DND-41 (cell line): ENCODE measurements at places on chromosomes 7 and 10.
A peak's percentile ranks its signal among the peaks of the same experiment; 100 is the strongest.

- no peak for DNase-seq
Measured at GRCh38 chr10:71504570-71504969, 107.8 kb downstream of the CDH23 start.

- no peak for DNase-seq
Measured at GRCh38 chr10:101986624-101986971, 69.4 kb downstream of the ARMH3 start.

DNA sequence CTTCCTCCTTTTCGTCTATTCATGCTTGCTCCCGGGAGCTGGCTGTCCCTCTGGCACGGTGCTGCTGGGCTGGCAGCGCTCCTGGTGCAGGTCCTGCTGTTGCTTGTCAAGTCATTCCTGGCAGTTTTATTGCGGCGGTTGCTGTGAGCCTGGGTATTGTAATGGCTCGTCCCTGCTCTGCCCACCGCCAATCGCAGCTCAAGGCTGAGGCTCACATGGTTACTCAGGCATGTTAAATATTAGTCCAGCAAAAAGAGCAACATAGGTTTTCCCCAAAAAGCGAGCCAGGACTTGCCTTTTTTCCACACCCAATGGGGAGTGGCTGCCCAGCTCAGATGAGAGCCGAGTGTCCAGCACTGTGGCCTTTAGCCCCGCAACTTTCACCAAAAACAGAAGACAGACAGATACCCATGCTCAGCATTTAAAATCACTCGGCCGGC is 492.9 kb upstream of the FOXK1 start:
- DNase-seq, result no peak

- no peak for DNase-seq
Measured at GRCh38 chr10:105359708-105360107, 718.6 kb downstream of the SORCS3 start.

DNA sequence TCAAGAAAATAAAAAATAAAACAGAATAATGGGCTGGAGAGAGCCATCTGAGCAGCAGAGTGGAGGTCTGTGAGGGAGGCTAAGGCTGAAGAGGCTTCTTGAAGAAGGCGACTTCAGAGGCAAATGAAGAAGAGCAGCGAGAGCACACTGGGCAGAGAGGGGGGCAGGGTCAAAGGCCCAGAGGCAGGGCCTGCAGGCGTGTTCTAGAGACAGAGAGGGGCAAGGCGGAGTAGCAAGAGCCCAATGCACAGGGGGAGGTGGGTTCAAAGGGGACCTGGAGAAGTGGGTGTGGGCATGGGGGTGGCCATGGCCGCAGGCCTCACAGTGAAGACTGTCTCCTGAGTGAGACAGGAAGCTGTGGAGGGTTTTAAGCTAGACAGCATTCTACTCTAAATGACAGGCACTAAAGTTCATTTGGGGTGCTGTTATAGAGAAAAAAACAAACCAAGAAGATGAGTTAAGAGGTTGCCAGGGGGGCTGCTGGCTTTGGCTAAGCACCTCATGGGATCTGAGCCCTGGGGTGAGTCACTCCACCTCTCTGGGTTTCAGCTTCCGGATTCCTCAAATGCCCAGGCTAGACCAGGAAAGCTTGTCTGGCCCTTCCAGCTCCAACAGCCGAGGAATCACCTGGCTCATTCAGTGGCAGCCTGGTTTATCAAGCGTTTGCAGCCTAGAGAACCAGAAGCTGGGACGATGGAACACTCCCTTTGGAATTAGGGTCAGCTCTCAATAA is 81.7 kb downstream of the DLG5 start:
- no peak for DNase-seq

DNA sequence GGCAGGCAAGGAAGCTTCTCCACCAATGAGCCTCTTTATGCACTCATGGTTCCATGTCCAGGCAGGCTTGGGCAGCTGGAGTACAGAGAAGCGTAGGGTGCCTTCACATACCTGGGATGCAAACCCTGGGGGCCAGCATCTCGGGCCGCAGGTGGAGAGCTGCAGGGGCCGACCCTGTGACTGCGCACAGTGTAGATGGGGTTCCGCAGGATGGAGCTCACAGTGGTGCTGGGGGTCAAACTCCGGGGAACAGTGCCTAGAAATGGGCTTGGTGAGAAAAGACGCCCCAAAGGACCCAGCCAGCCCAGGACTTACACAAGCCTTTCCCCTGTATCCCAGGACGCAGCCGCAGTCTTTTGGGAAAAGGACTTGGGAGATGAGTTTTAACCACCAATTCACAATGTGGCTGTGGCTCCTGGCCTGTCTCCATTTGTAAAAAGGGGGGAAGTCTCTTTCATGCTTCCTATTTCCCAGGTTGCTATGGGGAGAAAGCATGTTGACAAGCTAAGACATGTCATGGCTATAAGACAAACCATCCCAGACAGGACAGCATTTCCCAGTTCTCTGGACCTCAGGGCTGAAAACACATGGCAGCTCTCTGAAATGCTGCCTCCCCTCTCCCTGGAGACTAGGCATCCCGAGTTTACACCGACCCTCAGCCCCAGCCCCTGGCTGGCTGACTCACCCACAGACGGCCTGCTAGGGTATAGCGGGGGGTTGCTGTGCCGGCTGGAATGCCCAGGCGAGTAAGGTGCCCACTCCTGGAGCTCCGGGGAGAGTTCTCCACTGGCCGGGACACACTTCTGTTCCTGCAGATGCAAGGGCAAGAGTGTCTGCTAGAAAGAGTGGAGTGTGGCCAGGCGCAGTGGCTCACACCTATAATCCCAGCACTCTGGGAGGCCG is 107.1 kb downstream of the DLG5 start:
- DNase-seq, result no peak

- DNase-seq, result no peak
Measured at GRCh38 chr7:17328641-17329040, 30.2 kb downstream of the AHR start.

- no peak for DNase-seq
Measured at GRCh38 chr10:112875476-112876267, 74.4 kb upstream of the TCF7L2 start.

GRCh38 chr7:16367115-16367514 is 54.2 kb downstream of the CRPPA start:
- DNase-seq, result no peak

DNA sequence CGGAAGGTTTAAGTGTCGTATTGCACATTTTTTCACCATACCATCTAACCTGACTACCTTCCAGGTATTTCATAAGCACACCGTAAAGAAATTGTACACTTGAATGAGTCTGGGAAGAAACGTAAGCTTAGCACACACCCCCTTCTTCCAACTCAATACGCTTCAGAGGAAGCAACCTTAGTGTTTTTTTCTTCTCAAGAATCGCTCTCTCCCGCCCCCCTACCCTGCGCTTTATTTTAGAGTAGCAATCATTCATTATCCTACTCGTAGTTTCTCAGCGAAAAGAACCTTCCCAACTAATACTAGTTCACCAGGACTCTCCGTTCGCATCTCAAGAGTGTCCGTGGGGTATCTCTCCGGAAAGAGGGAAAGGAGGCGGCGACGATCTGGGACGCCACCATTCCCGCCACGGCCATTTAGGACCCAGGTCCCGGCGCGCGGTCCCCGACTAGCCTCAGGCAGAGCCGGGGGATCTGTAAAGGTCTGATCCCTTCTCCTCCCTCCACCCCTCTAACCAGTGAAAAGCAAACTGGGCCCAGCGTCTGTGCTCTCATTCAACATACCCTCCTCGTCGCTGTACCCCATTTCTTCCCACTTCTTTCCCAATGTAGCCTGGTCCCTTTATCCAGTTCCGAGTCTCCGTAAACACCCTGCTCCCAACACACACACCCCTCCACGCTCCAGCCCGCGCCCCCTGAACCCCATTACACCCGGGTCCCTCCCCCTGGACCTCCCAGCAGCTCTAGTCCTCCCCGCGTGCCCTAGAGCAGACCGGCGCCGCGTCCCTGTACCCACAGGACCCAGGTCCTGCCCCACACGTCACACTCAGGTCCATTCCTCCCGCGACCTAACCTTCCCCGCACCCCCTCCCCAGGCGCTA is 16.0 kb downstream of the MYOZ1 start:
- peak; percentile 27 for DNase-seq
